Activated naive CD4-positive, alpha-beta T cell treated with anti-CD3 and anti-CD28 coated beads for 36 hours (primary cell): ENCODE measurements at places on chromosomes 12 and 14.

GRCh38 chr12:61871485-61871810 is 388.8 kb upstream of the USP15 start:
- no peak for DNase-seq

GRCh38 chr14:92391726-92392125 is 68.8 kb downstream of the SLC24A4 start:
- DNase-seq: no peak

- no peak for DNase-seq
These were observed 44.0 kb upstream of the PRICKLE1 start for GRCh38 chr12:42633594-42633993.

- DNase-seq: no peak
These were observed 359.0 kb downstream of the NAV3 start for GRCh38 chr12:78189656-78190055.

GRCh38 chr12:49902399-49903350 is 1.0 kb downstream of the FAIM2 start:
- no peak for DNase-seq

DNA sequence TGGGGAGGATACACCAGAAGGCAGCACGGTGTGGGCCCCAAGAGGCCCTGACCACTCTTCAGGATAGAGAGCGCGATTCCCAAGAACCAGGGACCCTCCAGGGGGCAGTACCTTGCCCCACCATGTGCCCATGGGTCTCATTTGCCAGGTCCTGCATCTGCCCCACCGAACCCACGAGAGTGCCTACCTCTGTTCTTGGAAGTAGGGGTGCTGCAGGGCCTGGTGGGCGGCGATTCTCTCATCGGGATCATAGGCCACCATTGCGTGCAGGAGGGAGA is 72.7 kb downstream of the MOK start:
- no peak for DNase-seq

DNA sequence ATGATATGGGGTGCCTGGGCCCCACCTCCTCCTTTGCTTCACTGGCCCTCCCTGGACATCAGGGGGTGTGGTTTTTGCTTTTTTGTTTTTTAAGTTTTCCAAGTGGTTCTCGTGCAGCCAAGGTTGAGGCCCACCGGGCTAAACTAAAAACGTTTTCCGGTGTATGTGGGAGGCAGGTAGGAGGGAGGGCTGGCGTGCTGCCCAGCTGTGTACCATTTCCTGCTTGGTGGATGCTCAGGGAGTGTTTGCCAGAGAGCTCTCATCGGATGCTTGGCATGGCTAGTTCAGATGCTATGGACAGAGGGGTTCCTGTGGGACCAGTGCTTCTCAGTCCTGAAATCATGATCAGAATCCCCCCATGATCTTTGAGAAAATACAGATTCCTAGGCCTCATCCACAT is 246.4 kb downstream of the CACNA1C start:
- DNase-seq: peak; percentile 27

DNA sequence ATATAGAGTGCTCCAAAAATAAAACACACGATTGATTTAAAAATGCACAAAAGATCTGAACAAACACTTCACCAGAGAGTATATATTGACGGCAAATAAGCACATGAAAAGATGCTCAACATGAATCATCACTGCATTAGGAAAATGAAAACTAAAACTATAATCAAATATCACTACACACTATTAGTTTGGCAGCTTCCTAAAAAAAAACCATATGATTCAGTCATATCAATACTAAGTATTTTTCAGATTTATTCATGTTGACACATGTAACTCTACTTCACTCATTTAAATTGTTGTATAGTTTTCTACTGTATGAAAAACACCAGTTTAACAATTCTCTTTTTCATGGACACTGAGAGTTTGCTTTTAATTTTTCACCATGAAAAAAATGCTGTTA is 41.6 kb downstream of the EXOC5 start:
- DNase-seq: no peak

- DNase-seq: no peak
These were observed 319.2 kb downstream of the NUAK1 start for GRCh38 chr12:105819549-105819948.

- no peak for DNase-seq
These were observed 179.1 kb downstream of the SOX5 start for GRCh38 chr12:23770202-23770938.

DNA sequence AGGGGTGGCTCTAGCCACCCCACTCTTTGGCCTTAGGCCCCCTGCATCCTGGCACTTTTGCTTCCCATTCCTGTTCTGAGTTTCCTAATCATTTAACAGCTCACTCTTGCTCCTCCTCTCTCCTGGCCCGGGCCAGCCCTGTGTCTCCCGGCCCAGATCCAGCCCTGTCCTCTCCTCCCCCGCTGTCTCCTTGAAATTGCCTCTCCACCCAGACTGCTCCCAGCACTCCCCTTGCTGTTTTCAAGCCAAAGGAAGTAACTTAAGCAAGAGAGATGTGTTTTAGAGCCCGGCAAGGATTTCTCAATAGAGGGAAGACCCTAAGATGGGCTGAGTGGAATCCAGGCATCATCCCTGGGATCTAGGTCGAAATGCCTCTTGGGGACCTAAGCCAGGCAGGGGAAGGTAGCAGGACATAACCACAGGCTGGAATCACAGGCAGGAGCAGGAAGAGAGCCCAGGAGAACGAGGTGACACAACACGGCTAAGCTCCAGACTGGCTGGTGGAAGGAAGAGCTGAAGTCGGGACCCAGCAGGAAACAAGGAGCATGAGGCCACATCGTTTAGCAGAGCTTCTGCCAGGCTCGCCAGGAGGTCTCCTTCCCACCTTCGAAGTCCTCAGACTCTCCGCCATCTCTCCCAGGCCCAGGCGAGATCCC is 2.0 kb upstream of the LRP1-AS start:
- no peak for DNase-seq

DNA sequence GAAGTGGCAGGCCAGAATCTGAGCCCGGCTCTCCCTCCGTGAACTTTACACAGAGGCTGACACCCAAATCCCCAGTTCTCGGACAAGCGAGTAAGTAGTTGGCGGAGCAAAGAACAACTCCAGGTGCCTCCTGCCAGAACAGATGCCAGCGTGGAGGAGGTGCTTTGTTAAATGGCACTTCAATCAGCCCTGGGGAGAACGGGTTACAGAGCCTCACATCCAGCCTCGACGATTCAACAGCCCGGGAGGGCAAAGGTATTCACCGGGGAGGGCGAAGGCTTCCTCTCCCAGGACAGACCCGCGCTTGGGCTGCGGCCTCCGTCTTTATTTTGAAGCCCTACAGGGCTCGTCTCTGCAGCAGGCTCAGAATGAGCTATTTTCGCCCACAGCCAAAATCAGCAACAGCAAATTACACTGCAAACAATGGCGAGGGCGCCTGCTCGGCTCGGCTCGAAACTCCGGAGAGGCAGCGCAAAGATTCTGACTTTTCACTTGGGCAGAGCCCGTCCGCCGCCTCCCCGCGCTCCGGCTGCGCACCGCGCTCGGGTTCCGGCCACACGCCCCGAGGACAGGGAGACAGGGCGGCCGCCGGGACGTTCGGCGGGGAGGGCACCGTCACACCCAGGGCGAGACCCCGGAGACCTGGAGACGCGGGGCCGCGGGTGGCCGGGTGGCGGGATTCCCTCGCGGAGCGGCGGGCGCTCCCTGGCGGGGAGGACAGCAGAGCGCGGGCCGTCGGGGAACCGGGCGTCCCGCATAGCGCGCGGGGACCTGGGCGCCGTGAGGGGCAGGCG is 811 bp downstream of the TMCC3 start:
- peak; percentile 14 for DNase-seq

DNA sequence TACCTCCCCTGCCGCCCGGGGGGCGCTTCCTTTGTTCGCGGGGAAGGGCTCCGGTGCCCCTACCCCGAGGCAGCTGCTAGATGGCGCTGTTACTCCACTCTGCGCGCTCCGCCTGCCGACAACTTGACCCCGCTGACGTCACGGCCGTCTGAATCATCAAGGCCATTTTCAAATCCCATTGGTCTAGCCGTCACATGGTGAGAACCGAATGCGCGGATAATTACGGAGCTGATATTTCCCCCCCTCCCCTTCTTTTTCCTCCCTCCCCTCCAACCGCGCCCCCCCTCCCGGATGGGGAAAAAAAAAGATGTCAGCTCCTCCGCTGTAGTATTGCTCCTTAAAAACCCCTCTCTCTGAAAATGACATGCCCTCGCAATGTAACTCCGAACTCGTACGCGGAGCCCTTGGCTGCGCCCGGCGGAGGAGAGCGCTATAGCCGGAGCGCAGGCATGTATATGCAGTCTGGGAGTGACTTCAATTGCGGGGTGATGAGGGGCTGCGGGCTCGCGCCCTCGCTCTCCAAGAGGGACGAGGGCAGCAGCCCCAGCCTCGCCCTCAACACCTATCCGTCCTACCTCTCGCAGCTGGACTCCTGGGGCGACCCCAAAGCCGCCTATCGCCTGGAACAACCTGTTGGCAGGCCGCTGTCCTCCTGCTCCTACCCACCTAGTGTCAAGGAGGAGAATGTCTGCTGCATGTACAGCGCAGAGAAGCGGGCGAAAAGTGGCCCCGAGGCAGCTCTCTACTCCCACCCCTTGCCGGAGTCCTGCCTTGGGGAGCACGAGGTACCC is at the start of gene HOXC10:
HOXC10 (plus strand) TSS at position 246 of the 791 bp plus-strand sequence; CDS start at position 360, 114 bp downstream.
- peak; percentile 95 for DNase-seq

DNA sequence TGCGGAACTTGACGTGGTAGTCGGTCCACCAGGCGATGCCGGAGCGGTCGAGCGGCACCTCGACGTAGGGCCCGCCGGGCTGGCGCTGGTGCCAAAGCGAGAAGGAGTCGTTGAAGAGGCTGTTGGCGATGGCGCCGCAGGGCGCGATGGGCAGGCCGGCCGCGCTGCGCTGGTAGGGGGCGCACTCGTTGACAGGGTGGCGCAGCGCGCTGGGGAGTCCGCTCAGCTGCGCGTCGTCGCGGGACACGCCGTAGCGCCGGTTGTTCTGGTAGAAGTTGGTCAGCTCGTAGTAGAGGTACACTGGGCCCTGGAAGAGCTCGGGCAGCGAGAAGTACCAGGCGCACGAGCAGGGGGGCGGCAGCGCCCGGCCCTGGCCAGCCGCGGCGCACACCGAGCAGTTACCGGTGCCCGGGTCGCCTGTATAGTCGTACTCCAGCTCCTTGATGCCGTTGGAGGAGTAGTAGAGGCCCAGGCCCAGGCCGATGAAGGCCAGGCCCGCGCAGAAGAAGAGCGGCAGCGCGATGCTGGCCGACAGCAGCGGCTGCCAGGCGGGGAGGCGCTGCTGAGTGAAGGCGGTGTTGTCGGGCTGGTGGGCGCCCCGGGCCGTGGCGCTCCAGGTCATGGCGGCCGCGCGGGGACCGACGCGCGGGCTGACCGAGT is 482 bp downstream of the TMEM30B start:
- DNase-seq: peak; percentile 81

- no peak for DNase-seq
These were observed 68.2 kb upstream of the FGD4 start for GRCh38 chr12:32331133-32331532.

DNA sequence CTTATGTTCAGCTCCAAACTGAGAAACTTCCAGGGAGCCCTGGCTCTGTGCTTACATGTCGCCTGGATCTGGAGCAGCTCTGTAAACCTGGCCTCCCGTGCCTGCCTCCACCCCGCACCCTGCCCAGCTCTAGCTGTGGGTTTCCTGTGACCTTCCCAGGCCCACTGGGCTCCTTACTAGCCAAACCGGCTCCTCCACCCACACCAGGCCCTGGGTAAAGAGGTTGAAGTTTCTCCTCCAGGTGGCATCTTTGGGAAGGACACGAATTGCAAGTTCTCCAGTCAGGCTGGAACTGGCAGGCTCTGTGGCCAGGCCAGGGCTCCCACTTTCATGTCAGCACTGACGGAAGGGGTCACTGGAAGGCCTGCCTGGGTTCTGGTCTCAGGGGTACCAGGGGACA is 60.9 kb upstream of the ZFP36L1 start:
- no peak for DNase-seq

- peak; percentile 12 for DNase-seq
These were observed 91.9 kb downstream of the BICD1 start for GRCh38 chr12:32198555-32198954.

DNA sequence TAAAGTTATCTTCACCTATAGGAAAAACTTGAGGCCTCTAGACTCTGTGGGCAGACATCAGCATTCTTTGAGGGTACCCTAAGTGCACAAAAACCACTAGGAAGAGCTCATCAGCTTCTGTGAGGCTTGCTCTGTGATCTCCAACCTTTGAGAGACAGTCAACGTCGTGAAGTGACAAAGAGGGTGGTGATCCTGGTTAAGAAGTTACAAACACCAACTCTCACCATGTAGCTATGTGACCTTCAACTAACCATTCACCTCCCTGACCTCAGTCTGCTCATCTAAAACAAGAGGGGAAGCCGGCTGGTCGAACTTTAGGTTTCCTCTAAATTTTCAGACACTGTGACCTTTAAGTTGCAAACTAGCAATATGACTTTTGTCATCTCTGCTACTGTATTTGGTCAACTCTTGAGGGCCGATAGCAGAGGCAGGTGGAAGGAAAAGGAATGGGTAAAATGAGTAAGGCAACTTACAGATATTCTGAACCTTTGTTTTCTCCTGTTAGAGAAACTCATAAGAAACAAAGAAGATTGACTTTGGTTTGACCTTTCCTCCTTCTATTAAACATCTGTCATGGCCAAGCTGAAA is 103.2 kb upstream of the PARP11 start:
- peak; percentile 49 for DNase-seq

DNA sequence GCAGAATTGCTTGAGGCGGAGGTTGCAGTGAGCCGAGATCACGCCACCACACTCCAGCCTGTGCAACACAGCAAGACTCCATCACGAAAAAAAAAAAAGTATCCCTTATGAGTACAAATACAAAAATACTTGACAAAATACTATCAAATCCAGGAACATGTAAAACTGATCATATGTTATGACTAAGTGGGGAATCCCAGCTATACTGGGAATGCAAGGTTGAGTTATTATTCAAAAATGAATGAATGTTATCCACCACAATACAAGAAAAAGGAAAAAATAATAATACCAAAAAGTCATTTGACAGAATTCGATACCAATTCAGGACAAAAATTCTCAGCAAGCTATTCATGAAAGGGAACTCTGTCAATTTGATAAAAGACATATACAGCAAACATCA is 32.6 kb downstream of the MOK start:
- no peak for DNase-seq

DNA sequence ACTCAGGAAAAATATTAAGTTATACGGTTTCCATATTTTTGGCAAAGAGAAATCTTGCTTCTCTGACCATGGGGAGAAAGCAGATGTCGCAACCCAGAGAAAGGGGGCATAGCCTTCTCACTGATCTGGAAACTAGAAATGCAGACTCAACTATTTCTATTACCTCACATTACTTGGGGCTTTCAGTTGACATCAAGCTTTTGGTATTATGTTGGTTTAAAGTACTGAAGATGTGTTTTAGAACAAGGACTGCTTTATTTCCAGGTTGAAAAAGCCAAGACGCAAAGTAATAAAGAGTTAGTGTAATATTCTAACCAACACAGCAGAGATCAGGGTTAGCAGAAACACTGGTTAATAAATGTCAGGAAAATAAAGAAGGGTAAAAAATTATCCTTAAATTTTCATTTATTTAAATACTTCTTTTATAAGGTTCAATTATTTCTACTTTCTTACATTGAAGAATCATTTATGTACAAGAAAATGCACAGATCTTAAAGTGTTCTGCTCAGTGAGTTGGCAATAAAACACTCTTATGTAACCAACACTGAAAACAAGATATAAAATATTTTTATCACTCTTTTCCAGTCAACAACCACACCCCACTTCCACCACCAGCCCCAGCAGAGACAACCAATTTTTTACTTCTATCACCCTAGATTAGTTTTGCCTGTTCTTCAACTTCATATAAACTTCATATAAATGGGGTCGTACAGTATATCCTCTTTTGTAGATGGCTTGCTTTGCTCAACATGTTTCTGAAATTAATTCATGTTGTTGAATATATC is 26.0 kb downstream of the DCP1B start:
- no peak for DNase-seq
